CD4-positive, alpha-beta memory T cell (primary cell): ENCODE measurements at places on chromosomes 12 and 14. TPM values are rescaled to one million over a fixed set of nuclear protein-coding genes. Genes with fewer than 3 reads are reported as not detected.

Gene RNASE13
- not detected for total RNA-seq

GRCh38 chr12:89461649-89462612 lies 62.7 kb downstream of the GALNT4 start:
- peak; percentile 62 for DNase-seq

DNA sequence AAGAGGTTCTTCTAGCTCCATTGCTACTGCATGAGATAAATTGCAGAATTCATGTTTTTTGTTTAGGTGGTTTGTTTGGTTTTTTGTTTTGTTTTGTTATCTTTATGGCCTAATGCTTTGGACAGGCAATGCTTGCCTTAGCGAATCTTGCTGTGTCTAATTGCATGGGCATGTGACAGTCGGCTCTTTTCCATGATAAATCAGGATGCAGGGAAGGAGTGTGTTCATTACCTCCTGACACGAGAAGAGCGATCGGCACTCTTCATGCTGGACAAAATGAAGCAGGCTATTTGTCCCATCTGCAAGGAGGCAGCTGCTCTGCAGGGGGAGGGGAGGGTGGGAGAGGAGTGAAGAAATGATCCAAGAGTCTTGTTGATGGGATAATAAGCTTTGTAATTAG lies 6.5 kb downstream of the CCDC60 start:
- no peak for DNase-seq

DNA sequence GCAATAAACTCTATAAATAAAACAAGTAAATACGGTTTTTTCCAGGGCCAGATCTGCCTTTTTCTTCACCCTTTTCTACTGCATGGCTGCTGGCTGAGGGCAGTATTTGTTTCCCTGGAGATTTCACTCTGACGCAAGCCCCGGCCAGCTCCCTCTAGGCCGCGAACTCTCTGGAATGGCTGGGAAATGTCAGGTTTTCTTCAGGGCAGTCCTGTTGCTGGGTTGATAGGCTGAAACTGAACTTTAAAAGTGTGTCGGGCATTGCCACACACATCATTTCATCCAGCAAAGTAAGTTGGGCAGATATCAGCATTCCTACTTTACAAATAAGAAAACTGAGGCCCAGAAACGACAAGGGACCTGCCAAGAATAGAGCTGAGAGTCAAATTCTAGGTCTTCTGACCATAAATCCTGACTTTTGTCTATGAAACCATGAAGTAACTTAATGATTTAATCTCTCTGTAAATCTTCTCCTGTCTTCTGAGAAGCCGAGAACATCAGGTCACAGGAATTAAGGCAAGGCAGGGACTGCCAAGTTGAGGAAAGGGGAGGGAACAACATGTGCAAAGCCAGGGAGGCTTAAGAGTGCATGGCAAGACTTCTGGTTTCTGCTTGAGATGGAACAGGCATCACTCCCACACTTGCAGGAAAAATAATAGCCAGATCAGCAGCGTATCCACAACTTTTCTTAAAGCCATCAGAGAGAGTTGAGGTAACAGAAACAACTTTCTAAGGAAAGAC lies 205.0 kb upstream of the CCDC196 start:
- DNase-seq, result no peak
